ENCODE measurements at places on chromosomes 7 and 10.

DNA sequence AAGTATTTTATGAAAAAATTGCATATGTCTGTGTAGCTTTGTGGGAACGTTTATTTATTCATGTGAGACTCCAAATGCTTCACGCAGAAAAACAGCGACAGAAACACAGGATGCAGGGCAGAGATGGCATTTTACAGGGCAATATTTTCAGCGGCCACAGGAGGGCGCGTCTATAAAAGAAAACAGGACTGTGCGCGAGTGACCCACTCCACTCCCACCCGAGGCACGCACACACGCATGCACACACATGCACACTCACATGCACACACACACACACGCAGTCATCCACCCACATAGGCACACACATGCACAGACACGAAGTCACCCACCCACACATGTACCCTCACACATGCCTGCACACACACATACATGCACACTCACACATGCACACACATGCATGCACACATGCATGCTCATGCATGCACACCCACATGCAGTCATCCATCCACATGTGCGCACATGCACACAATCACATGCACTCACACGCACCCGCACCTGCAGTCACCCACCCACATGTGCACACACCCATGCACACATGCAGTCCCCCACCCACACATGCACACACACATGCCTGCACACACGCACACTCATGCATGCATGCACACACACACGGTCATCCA is 96.3 kb downstream of the DNAJB6 start:
- DNase-seq: peak; percentile 35

- DNase-seq: no peak
Observed at GRCh38 chr7:46494441-46494840, 573.4 kb upstream of the IGFBP3 start.

GRCh38 chr7:17679458-17679857 is 260.8 kb downstream of the SNX13 start:
- no peak for DNase-seq

- DNase-seq: no peak
Observed at GRCh38 chr10:130758529-130758928, 553.0 kb downstream of the TCERG1L start.

DNA sequence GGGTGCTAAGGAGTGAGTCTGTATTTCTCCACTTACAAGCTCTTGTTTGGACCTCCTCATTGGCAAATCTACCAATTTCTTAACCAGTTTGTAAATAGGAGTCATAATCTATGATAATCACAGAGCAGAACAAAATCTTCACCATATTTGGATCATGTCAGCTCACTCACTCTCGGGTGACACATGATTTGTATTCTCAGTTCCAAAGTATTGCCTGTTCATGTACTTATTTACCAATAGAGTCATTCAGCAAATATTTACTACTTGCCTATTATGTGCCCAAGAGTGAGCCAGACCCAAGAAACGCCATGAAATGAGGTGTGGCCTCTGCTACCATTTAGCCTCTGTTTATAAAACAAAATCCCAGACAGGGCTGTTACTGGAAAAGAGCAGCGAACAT is 114.8 kb downstream of the TSPAN12 start:
- no peak for DNase-seq

- no peak for DNase-seq
Observed at GRCh38 chr7:6346581-6346980, 74.2 kb upstream of the CYTH3 start.

- no peak for DNase-seq
Observed at GRCh38 chr7:151517601-151518104, 2.0 kb downstream of the RHEB start.

DNA sequence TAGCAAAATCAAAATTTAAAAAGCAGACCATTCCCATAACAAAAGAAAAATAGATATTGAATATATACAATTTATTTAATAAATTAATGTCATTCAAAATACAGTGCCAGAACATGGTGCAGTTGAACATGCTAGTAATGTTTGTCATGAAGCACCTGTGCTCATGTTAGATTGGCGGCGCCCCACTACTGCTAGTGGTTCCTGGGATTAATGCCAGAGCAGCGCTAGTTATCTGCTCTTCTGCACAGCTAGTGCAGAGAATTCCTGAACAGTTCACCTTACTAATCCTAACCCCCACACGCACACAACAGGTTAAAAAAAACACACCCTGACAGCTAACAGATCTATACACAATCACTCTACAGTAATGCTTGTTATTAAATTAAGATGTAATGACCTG is 23.4 kb downstream of the KBTBD2 start:
- DNase-seq: no peak

DNA sequence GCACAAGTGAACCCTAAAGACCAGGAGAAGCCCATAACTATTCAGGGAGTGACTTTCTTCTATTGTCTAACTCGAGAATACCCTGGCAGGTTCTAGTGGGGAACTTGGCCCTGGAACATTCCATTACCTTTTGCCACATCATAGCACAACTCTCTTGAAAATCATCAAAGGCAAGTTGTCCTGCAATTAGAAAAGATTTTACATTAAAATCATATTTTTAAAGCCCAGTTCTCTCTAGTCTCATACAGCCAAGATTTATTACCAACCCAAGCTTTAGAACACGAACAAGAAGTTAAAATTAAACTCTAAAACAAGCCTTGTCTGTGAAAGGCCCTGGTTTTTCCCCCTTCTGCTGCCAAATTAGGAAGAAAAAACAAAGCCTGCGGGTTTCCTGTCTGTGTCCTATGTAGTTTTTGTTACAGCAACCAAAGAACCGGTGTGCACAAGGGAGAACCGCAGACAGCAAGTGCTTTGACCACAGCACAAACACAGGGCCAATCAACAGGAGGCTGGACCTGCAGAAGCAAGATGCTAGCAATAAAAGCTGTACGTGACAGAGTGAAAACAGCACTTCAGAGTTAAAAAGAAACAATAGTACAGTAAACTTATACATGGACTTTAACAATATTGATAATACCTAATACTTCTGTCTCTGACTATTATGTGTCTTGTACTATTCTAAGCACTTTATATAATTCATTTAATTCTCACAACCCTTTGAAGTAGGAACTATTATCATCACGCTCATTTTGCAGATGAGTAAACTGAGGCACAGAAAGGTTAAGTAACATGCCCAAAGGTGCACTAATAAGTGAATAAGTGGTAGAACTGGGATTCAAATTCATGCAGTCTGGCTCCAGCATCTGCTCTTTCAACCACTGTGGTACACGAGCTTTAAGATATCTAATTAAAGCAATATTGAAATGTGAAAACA is 65.8 kb downstream of the STK17A start:
- DNase-seq: peak; percentile 90

- DNase-seq: no peak
Observed at GRCh38 chr10:118607768-118608354, 12.4 kb upstream of the PRLHR start.

- no peak for DNase-seq
Observed at GRCh38 chr10:5184987-5185775, at the start of gene AKR1C8. Gene AKR1C8 (minus strand): TSS chr10:5185150. CDS start chr10:5185104, 46 bp downstream.

GRCh38 chr7:8251195-8251594 is 10.8 kb downstream of the ICA1 start:
- no peak for DNase-seq

DNA sequence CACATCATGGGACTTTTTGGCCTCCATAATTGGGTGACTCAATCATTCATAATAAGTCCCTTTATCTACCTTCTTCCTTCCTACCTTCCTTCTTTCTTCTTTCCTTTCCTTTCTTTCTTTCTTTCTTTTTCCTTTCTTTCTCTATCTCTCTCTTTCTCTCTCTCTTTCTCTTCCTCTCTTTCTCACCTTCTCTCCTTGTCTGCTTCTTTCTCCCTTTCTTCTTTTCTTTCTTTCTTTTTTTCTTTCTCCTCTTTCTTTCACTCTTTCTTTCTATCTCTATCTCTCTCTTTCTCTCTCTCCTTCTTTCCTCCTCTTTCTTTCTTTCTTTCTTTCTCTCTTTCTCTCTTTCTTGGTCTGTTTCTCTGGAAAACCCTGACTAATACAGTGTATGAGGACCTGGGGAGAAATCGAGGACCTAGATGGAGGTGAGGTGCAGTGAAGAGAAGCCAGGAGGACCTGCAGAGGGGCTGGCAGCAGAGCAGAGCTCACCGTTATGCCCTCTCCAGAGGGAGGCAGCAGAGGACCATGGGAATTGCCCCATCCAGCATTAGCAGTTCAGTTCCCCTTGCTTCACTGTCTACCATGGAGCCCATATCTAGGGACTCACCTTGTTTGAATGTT is 52.7 kb upstream of the BTRC start:
- no peak for DNase-seq

GRCh38 chr10:24824124-24824523 is 100.4 kb upstream of the ARHGAP21 start:
- DNase-seq: no peak

- DNase-seq: no peak
Observed at GRCh38 chr10:74056050-74056818, 58.3 kb downstream of the VCL start.

GRCh38 chr7:74254858-74255379 is 720 bp upstream of the RFC2 start:
- no peak for DNase-seq

DNA sequence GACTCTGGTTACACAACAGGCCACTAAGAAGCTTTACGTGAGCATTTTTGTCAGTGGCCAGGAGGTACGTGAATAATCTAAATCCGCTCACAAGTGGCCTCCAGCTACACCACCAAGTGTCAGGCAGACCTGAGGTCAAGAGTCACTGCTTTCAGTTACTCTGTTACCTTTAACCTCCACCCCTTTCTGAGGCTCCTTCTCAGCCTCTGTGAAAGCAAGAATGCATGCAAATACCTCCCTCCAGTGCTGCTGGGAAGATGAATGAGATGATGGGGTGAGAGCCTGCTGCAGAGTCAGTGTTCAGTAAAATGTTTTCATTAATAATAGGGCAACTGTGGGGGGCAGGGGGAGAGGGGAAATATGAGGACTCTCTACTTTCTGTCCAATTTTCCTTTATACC is 11.2 kb downstream of the DDC start:
- no peak for DNase-seq

DNA sequence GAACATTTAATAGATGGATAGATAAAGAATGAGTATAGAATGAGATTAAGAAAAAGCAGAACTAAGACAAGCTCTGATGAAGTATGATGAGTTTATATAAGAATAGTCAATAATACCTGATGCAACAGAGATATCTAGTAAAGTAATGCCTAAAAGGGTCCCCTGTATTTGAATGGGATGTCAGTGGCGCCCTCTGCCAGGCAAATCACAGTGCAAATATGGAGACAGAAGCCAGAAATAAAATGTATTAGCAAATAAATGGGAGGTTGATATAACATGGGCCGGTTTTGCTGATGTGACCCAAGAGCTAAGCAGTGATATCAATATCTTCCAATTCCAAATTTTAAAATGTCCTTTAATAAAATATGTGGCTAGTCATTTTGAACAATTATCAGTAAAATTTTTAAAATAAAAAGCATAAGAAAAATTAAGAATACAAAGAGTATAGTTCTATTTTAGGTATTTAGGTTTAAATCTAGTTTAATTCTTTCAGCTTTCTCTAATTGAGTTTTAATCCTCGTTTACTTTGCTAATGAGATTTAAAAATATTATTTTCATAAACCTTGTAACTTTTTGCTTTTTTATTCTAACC is 62.6 kb downstream of the ADK start:
- peak; percentile 51 for DNase-seq

GRCh38 chr10:5622186-5622960 is 44.0 kb downstream of the ASB13 start:
- no peak for DNase-seq

GRCh38 chr10:46228563-46229071 is 58.2 kb upstream of the ANTXRL start:
- DNase-seq: peak; percentile 53

DNA sequence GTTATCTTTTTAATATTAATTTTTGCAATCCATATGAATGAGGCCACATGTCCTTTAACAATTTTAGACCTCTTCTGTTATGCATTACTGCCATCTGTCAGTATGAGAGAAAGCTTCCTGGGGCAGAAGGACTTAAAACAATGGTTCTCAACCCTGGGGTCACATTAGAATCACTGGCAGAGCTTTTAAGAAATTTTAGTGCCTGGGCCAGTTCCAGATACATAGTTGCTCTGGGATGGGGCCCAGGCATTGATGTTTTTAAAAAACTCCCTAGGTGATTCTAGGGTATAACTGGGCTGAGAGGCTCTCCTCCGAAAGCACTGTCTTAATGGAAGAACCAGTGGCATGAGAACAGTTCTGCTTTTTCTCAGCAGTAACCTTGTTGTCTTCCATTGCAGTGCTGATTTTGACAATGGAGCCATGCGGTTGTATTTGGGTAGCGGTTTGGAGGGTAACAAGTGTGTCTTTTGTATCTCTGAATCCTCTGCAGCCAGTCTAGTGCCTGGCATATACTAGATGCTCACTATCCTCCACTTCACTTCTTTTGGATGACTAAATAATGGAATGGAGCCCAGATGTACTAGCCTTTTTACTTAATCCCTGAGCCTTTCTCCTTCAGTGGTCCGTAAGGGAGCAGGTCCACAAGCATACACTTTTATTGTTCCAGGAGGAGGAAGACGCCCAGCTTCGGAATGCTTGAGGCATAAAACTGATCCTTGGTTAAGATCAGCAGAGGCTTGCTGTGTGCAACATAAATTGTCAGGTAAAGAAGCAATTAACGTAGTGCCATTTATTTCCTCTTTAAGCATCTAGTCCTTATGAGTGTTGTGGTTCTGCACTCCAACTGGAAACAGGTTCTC is 227.1 kb downstream of the AUTS2 start:
- DNase-seq: no peak

DNA sequence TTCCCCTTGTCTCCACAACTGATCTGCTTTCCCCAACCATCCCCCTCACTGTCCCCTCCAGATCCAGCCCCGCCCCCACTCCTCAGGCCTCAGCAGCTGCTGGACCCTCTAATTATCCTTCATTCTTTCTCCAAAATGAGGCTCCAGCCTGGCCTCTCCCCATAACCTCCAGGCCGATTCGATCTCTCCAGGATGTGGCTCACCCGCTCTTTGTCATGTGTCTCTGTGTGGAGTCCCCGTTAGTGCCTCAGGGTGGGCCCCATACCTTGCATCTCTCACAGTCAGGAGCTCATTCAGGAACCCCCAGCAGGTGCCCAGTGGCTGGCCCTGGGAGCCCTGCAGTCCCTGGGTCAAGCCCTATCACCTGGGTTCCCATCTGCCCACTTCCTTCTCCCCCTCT is 1.3 kb downstream of the PILRA start:
- DNase-seq: no peak

DNA sequence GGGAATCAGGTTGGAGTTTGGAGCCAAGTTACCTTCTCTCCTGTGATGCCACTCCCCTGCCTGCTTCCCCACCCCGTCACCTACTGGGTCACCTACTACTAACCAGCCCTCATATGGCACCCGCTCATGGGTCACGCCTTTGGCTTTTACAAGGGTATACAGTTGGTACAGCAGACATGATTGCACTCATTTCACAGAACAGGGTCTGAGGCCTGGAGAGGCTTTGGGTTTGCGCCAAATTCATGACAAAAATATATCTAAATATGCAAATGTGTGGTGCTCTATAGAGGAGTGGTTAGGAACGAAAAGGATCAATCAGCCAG is 10.7 kb downstream of the CRYGN start:
- DNase-seq: no peak

Data from CD4-positive, alpha-beta T cell treated with Interleukin-15 for 1 hour (primary cell).